ENCODE measurements at places on chromosomes 16 and 17. TPM values are rescaled to one million over a fixed set of nuclear protein-coding genes. Genes with fewer than 3 reads are reported as not detected.

HBA1 gene
- total RNA-seq: 187 TPM

KRTAP2-2 gene
- not detected for total RNA-seq

DNA sequence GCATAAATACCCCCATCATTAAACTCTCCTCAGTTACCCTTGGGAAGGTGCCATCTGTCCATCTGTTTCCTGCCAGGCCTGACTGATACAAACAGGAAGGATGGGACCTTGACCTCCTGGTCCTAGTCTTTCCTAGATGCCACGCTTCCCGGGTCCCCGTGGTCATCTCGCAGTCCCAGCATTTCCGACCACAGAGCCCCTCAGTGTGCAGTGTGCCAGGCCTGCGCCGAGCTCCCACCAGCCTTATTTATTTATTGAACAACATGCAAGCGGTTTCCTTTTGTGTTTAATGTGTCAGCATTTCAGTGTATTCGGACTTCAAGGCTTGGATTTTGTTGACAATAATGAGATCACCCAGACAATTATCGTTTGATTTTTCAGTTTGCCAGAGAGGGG is 45.6 kb upstream of the NKD1 start:
- DNase-seq: no peak
- no peak overlapping the region for H3K4me3 ChIP-seq
- H3K36me3 ChIP-seq: no peaks in the 10 kb centered on the region
- no peaks in the 10 kb centered on the region for H3K27me3 ChIP-seq
- no peak overlapping the region for H3K27ac ChIP-seq

CDC6 gene
- total RNA-seq: not detected

MMP25 gene
- not detected for total RNA-seq

GRCh38 chr17:58641887-58642311 is 49.9 kb downstream of the TEX14 start:
- H3K27me3 ChIP-seq: no peaks in the 10 kb centered on the region
- no peak overlapping the region for H3K4me3 ChIP-seq
- H3K27ac ChIP-seq: no peak overlapping the region
- no peaks in the 10 kb centered on the region for H3K4me1 ChIP-seq
- no peaks in the 10 kb centered on the region for H3K36me3 ChIP-seq

GRCh38 chr17:82283208-82283749 is 9.8 kb upstream of the CSNK1D start:
- H3K27ac ChIP-seq: no peak overlapping the region
- H3K36me3 ChIP-seq: no peaks in the 10 kb centered on the region
- no peak overlapping the region for H3K4me3 ChIP-seq

DNA sequence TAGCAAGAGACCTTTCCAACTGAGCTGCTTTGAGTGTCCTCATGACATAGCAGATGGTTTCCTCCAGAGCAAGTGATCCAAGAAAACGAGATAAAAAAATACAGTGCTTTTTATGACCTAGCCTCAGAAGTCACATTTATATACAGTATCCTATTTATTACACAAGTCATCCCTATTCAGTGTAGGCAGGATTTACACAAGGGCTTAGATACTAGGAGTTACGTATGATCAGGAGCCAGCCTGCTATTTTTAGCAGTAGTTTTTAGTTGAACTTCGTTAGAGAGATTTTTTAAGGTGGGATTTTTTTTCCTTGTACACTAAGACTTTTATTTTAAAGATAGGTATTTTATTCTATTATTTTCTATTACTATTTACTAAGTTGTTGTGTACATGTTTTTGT is 58.4 kb downstream of the PHKB start:
- no peaks in the 10 kb centered on the region for H3K27me3 ChIP-seq
- H3K4me1 ChIP-seq: no peaks in the 10 kb centered on the region
- no peak for DNase-seq
- H3K27ac ChIP-seq: no peak overlapping the region
- no peak overlapping the region for H3K4me3 ChIP-seq

DNA sequence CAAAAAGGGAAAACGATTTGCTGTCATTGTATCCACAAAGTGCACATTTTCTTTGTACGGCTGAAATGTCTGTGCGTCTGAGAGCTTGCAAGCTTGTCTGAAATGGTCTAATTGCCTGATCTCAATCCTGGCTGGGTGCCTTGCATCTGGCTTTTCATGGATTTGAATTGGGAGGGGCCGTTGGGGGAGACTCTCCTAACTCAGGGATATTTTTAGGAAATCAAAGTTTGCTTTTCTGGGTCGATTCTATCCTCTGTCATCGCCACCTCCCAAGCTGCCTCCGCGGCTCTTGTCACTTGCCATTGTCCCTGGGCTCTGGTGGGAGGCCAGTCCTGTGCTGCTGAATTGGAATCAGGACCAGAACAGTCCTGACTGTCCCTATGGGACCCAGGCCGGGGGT is 33.3 kb upstream of the MGAT5B start:
- no peaks in the 10 kb centered on the region for H3K36me3 ChIP-seq
- H3K4me3 ChIP-seq: no peak overlapping the region
- H3K27me3 ChIP-seq: no peaks in the 10 kb centered on the region
- no peak for DNase-seq

GRCh38 chr17:47879028-47879585 is 16.9 kb upstream of the SP2 start:
- H3K36me3 ChIP-seq: no peaks in the 10 kb centered on the region
- H3K27me3 ChIP-seq: peaks cover 3% of the 10 kb centered on the region
- no peak for DNase-seq
- H3K4me1 ChIP-seq: no peaks in the 10 kb centered on the region
- H3K27ac ChIP-seq: no peak overlapping the region

PRR35 gene
- total RNA-seq: not detected

GRCh38 chr17:21033350-21033749 is 9.5 kb downstream of the USP22 start:
- no peaks in the 10 kb centered on the region for H3K36me3 ChIP-seq
- peaks cover 15% of the 10 kb centered on the region for H3K4me1 ChIP-seq
- no peak for DNase-seq
- no peak overlapping the region for H3K27ac ChIP-seq
- no peak overlapping the region for H3K4me3 ChIP-seq

KRTAP4-3 gene
- total RNA-seq: not detected

GRCh38 chr16:15976929-15977637 is 27.7 kb downstream of the ABCC1 start:
- no peak overlapping the region for H3K4me3 ChIP-seq
- H3K27me3 ChIP-seq: no peaks in the 10 kb centered on the region
- H3K4me1 ChIP-seq: no peaks in the 10 kb centered on the region
- H3K36me3 ChIP-seq: no peaks in the 10 kb centered on the region
- H3K27ac ChIP-seq: peak overlapping the region; percentile 67

- H3K27me3 ChIP-seq: no peaks in the 10 kb centered on the region
- no peaks in the 10 kb centered on the region for H3K36me3 ChIP-seq
- peak; percentile 61 for DNase-seq
- H3K4me3 ChIP-seq: peak overlapping the region; percentile 87
These were observed 3.0 kb upstream of the CHD3 start for GRCh38 chr17:7885367-7886226.

- DNase-seq: peak; percentile 95
- H3K27me3 ChIP-seq: no peaks in the 10 kb centered on the region
- peak overlapping the region; percentile 97 for H3K27ac ChIP-seq
These were observed 1.2 kb downstream of the MMP2 start for GRCh38 chr16:55480228-55480655.

DNA sequence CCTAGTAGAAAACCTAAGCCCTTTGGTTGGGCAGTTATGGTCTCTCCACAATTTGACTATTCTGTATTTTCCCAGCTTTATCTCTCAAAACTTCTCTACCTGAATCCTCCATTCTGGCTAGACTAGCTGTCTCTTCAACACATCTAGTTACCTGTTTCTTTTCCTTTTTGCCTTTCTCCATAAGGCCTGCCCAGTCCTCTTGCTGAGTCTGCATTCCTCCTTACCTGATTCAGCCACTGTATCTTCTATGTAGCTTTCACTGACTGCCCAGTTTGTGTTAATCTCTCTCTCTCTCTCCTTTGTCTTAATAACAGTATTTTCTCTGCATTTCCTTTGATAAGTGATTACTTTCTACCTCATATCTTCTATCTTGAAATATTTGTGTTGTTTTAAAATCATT is 2.1 kb upstream of the EVI2A start:
- H3K4me1 ChIP-seq: no peaks in the 10 kb centered on the region
- no peaks in the 10 kb centered on the region for H3K27me3 ChIP-seq
- no peak for DNase-seq
- H3K27ac ChIP-seq: no peak overlapping the region
- H3K36me3 ChIP-seq: no peaks in the 10 kb centered on the region
- no peak overlapping the region for H3K4me3 ChIP-seq

ZNF469 gene
- total RNA-seq: 0.51 TPM

- H3K4me1 ChIP-seq: no peaks in the 10 kb centered on the region
- peak within 1 kb of the TSS; percentile 91 for H3K4me3 ChIP-seq
- no peaks in the 10 kb centered on the region for H3K27me3 ChIP-seq
- DNase-seq: peak; percentile 87
- peak within 1 kb of the TSS; percentile 79 for H3K27ac ChIP-seq
These were observed at the start of gene DBF4B for GRCh38 chr17:44708401-44709263. Gene DBF4B (plus strand): TSS chr17:44708665. CDS start chr17:44708821, 156 bp downstream.

- no peaks in the 10 kb centered on the region for H3K36me3 ChIP-seq
- H3K4me3 ChIP-seq: no peak overlapping the region
- no peak overlapping the region for H3K27ac ChIP-seq
These were observed 150.0 kb upstream of the RBFOX1 start for GRCh38 chr16:7182510-7183109.

DNA sequence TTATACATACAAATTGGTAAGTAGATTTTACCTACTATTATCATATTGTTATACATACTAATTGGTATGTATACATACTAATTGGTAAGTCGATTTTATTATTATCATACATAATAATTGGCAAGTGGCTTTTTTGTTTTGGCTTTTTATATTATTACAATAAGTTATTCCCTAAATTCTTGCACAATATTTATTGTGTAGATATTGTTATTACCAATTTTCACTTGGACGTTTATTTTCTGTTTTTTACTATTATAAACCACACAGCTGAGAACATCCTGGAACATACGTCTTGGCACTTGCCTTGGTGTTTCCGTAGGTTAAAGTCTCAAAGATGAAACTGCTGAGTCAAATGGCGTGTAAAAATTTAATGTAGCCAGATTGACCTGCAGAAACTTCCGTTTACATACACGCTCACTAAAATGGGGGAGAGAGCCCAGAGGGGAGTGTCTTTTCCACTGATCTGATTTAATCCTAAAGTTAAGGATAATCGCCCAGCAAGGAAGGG is 18.9 kb downstream of the GNGT2 start:
- H3K27me3 ChIP-seq: no peaks in the 10 kb centered on the region
- DNase-seq: no peak
- H3K36me3 ChIP-seq: no peaks in the 10 kb centered on the region
- no peaks in the 10 kb centered on the region for H3K4me1 ChIP-seq
- H3K27ac ChIP-seq: peak overlapping the region; percentile 100
- peak overlapping the region; percentile 93 for H3K4me3 ChIP-seq

- no peaks in the 10 kb centered on the region for H3K4me1 ChIP-seq
- no peak overlapping the region for H3K4me3 ChIP-seq
- H3K27me3 ChIP-seq: no peaks in the 10 kb centered on the region
- no peak overlapping the region for H3K27ac ChIP-seq
- DNase-seq: no peak
These were observed 99.1 kb downstream of the SOX9 start for GRCh38 chr17:72219824-72220493.

DNA sequence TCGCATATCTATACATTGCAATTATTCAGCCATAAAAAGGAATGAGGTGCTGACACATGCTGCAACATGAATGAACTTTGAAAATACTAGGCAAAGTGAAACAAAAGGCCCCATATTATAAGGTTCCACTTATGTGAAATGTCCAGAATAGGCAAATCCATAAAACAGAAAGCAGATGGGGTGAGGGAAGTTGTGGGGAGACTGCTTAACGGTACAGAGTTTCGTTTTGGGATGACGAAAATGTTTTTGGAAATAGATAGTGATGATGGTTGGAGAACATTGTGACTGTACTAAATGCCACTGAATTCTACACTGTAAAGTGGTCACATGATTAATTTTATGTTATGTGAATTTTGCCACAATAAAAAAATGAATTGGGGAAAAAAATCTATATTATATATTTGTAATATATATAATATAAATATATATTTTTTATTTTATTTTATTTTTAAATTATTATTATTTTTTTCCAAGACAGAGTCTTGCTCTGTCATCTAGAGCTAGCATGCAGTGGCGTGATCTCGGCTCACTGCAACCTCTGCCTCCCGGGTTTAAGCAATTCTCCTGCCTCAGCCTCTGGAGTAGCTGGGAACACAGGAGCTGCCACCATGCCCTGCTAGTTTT is 4.2 kb upstream of the GNA13 start:
- H3K36me3 ChIP-seq: no peaks in the 10 kb centered on the region
- no peaks in the 10 kb centered on the region for H3K4me1 ChIP-seq
- H3K27ac ChIP-seq: no peak overlapping the region

DNA sequence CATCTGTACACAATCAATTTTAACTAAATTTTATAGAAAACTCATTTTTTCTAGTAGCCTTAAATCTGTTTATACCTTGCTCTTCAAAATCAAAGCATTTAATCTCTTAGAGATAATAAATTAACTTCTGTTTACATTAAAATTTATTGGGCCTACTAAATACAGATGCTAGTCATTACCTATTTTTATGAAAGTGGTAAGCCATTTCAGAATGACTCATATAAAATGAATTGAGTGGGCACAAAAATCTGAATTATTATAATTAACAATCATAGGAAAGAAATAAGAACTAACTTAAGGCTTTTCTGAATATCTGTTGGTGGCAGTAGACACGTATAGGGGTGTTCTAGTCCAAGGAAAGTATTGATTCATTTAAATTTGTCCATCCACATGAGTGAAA is 157.9 kb downstream of the KCNJ2 start:
- no peaks in the 10 kb centered on the region for H3K4me1 ChIP-seq
- no peaks in the 10 kb centered on the region for H3K27me3 ChIP-seq
- no peak overlapping the region for H3K27ac ChIP-seq

DNAAF8 gene
- 0.67 TPM for total RNA-seq

DNA sequence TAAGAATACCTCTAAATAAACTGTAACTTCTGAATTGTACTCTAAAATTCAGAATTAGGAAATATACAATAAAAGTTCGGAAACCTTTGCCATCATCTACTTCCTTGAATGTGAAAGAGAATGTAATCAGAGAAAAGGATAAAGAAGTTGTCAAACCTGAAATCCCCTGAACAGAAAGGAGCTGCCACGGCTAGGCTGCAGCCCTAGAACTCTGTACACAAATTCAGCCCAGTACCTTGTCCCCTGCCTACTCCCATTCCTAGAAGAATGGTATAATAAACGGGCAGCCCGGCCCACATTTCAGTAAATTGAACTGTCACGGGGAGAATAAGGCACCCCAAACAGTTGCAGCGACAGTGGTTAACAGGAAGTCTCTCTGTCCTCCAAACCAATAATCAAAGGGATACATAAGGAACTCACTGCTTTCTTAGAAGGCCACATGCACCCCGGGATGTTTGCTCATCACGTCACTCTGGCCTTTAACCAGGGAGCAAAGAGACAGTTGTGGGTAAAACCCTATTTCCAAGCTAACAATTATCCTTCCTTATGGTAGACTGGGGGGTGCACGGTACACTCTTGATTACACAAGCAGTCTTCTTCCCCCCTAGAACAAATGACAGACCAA is 24.3 kb upstream of the RFFL start:
- no peaks in the 10 kb centered on the region for H3K27me3 ChIP-seq
- DNase-seq: no peak
- H3K4me1 ChIP-seq: peaks cover 5% of the 10 kb centered on the region

GRCh38 chr17:21078016-21078780 is 35.4 kb upstream of the USP22 start:
- no peak for DNase-seq
- H3K4me3 ChIP-seq: no peak overlapping the region
- no peaks in the 10 kb centered on the region for H3K4me1 ChIP-seq
- H3K36me3 ChIP-seq: no peaks in the 10 kb centered on the region
- no peaks in the 10 kb centered on the region for H3K27me3 ChIP-seq
- H3K27ac ChIP-seq: peak overlapping the region; percentile 49
